ENCODE measurements at places on chromosomes 2 and 18. TPM values are rescaled to one million over a fixed set of nuclear protein-coding genes. Genes with fewer than 3 reads are reported as not detected.

GALNT13 gene
- not detected for total RNA-seq

DNA sequence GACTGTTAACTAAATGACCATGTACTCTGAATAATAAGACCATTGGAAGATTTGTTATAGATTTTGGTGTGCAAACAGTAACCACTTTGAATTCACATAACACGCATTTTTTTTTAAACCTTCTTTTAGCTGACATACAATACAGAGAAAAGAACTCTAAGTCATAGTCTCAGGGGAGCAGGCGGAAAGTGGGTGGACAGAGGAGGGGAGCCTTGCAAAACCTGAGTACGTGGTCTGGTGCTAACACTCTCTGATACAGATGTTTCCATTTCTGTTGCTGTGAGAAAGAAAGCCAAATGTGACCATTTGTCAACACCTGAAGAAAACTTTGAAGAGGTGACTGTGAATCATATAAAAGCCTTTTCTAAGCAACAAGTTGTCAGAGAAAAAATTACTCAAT is 151.8 kb upstream of the GCFC2 start:
- no peak for ATAC-seq

MC4R gene
- total RNA-seq: not detected

GRCh38 chr18:41604964-41605363 is 350.1 kb upstream of the PIK3C3 start:
- no peak for ATAC-seq

KYNU gene
- total RNA-seq: not detected

GPR35 gene
- total RNA-seq: 4.4 TPM

- ATAC-seq: no peak
These were observed 9.1 kb downstream of the LCLAT1 start for GRCh38 chr2:30456106-30456505.

DNA sequence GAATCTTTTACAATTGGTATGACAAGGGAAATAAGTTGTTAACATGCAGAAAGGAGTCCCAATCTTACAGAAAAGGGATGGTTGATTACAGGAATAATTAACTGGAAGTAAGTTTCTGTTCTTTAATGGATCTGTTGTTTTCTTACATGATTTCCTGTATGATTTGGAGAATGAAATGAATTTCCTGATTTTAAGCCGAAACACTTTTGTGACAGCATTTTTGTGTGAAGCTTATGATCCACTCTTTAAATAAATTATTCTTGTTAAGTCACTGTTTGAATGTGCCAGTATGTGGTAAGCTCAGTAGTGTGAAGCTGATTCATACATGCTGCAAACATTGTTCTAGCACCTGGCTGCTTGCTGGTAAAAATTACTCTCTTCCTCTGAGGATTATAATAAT is 516.2 kb downstream of the DCDC2C start:
- no peak for ATAC-seq

DNA sequence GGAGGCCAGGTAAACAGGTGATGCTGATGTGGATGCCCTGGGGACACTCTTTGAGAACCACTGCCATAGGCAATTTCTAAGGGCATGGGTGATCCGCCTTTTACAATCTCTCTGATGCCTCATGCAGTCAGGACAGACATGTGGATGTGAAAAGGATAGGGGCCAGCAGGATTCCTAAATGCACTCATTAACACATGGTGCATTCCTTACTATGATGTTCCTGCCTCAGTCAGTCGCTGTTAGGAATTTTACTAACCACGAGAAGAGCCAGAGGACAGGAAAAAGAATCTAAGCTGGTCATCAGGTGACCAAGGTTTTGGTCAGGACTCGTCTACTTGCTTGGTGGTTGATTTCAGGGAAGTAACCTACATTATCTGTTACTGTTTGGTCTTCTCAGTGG is 191.0 kb downstream of the ARL4C start:
- no peak for ATAC-seq

All from activated T-helper 17 cell treated with anti-CD3 and anti-CD28 coated beads, Interleukin-2, amount 50 U/mL, for 72 hours (primary cell).